Activated CD8-positive, alpha-beta T cell treated with anti-CD3 and anti-CD28 coated beads for 36 hours (primary cell): ENCODE measurements at places on chromosomes 2 and 18. TPM values are rescaled to one million over a fixed set of nuclear protein-coding genes. Genes with fewer than 3 reads are reported as not detected.
A peak's percentile ranks its signal among the peaks of the same experiment; 100 is the strongest.

- no peak for DNase-seq
- H3K27ac ChIP-seq: no peak overlapping the region
- H3K4me3 ChIP-seq: no peak overlapping the region
- no peaks in the 10 kb centered on the region for H3K36me3 ChIP-seq
- no peaks in the 10 kb centered on the region for H3K27me3 ChIP-seq
Measured at GRCh38 chr18:41320100-41320499, 634.9 kb upstream of the PIK3C3 start.

Gene MPP4
- total RNA-seq: not detected

DNA sequence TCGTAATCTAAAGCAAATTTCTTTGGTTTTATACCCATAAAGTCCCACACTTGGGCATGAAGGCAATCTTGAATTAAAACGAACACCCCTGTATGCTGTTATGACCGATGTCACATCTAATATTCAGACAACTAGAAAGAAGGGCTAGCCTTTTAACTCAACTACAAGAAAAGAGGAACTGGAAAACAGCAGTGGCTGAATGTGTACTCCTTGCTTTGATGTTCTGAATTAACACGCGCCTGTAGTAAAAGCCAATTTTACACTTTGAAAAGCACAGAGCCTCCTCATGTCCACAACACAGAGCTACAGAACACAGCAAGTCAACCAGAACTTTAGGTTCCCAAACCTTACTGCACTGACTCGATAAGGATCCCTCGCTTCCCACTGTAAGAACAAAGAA lies 147.6 kb downstream of the HDAC4 start:
- H3K4me3 ChIP-seq: peak overlapping the region; percentile 65
- peaks cover 68% of the 10 kb centered on the region for H3K4me1 ChIP-seq
- H3K27ac ChIP-seq: peak overlapping the region; percentile 6
- H3K36me3 ChIP-seq: peaks cover 5% of the 10 kb centered on the region

- H3K4me3 ChIP-seq: peak overlapping the region; percentile 96
- no peak for DNase-seq
- peaks cover 44% of the 10 kb centered on the region for H3K4me1 ChIP-seq
- peak overlapping the region; percentile 96 for H3K27ac ChIP-seq
- peaks cover 27% of the 10 kb centered on the region for H3K36me3 ChIP-seq
Measured at GRCh38 chr2:64141674-64142405, 2.4 kb downstream of the PELI1 start.

Gene EML6
- total RNA-seq: 1.2 TPM

- DNase-seq: no peak
- H3K4me3 ChIP-seq: no peak overlapping the region
- no peaks in the 10 kb centered on the region for H3K4me1 ChIP-seq
- H3K36me3 ChIP-seq: no peaks in the 10 kb centered on the region
- no peaks in the 10 kb centered on the region for H3K27me3 ChIP-seq
Measured at GRCh38 chr2:39593439-39594393, 72.0 kb upstream of the TMEM178A start.

Gene DUSP2
- total RNA-seq: 311 TPM

- H3K4me3 ChIP-seq: no peak overlapping the region
- no peaks in the 10 kb centered on the region for H3K4me1 ChIP-seq
- H3K27ac ChIP-seq: no peak overlapping the region
- no peaks in the 10 kb centered on the region for H3K27me3 ChIP-seq
- no peaks in the 10 kb centered on the region for H3K36me3 ChIP-seq
Measured at GRCh38 chr18:27313678-27314077, 128.6 kb upstream of the CHST9 start.

- H3K27me3 ChIP-seq: no peaks in the 10 kb centered on the region
- no peak overlapping the region for H3K27ac ChIP-seq
- H3K4me1 ChIP-seq: no peaks in the 10 kb centered on the region
Measured at GRCh38 chr2:24855022-24855622, 61.9 kb downstream of the CENPO start.

- peaks cover 89% of the 10 kb centered on the region for H3K36me3 ChIP-seq
- H3K27ac ChIP-seq: peak overlapping the region; percentile 65
- H3K27me3 ChIP-seq: no peaks in the 10 kb centered on the region
- peaks cover 58% of the 10 kb centered on the region for H3K4me1 ChIP-seq
Measured at GRCh38 chr2:190996338-190996946, 17.5 kb downstream of the STAT1 start.

- no peak overlapping the region for H3K4me3 ChIP-seq
- H3K36me3 ChIP-seq: peaks cover 8% of the 10 kb centered on the region
- no peak for DNase-seq
- H3K27me3 ChIP-seq: no peaks in the 10 kb centered on the region
Measured at GRCh38 chr18:23986600-23987359, 27.8 kb upstream of the TTC39C start.

Gene TMEM163
- total RNA-seq: not detected

- H3K4me3 ChIP-seq: no peak overlapping the region
- H3K27ac ChIP-seq: no peak overlapping the region
- no peak for DNase-seq
- H3K36me3 ChIP-seq: no peaks in the 10 kb centered on the region
- H3K4me1 ChIP-seq: no peaks in the 10 kb centered on the region
Measured at GRCh38 chr2:63698786-63699548, 110.2 kb downstream of the MDH1 start.

DNA sequence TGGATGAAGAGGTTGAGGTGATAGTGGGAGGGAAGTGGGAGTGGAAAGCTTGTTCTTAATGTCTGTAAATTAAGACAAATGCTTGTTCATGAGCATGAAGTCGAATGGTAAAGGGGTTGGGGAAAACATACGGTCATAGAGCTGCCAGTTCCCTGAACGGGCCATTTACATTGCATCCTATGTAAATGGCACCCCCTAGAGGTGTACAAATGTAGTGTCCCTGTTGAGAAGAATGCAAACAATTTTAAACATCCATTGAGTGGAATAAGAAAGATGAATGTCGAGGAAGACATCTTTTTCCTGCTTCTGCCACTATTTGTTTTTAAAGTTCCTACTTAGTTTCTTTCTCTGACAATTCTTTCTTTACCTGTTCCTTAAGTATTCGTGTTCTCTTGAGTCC lies 155.7 kb downstream of the RDH14 start:
- no peak overlapping the region for H3K4me3 ChIP-seq
- no peak for DNase-seq

- peaks cover 6% of the 10 kb centered on the region for H3K27me3 ChIP-seq
- H3K4me3 ChIP-seq: no peak overlapping the region
- H3K4me1 ChIP-seq: no peaks in the 10 kb centered on the region
- H3K36me3 ChIP-seq: no peaks in the 10 kb centered on the region
- no peak overlapping the region for H3K27ac ChIP-seq
Measured at GRCh38 chr2:235579128-235579527, 85.3 kb downstream of the AGAP1 start.

- no peak for DNase-seq
- no peaks in the 10 kb centered on the region for H3K36me3 ChIP-seq
- no peak overlapping the region for H3K4me3 ChIP-seq
- peaks cover 16% of the 10 kb centered on the region for H3K27me3 ChIP-seq
- no peak overlapping the region for H3K27ac ChIP-seq
- H3K4me1 ChIP-seq: peaks cover 4% of the 10 kb centered on the region
Measured at GRCh38 chr2:64354857-64355680, 98.9 kb upstream of the LGALSL start.

Gene FAM228A
- total RNA-seq: not detected

GRCh38 chr2:201358684-201359083 lies 1.5 kb upstream of the FLACC1 start:
- H3K36me3 ChIP-seq: peaks cover 16% of the 10 kb centered on the region
- no peaks in the 10 kb centered on the region for H3K27me3 ChIP-seq
- no peak overlapping the region for H3K4me3 ChIP-seq
- peaks cover 22% of the 10 kb centered on the region for H3K4me1 ChIP-seq
- peak; percentile 64 for DNase-seq

DNA sequence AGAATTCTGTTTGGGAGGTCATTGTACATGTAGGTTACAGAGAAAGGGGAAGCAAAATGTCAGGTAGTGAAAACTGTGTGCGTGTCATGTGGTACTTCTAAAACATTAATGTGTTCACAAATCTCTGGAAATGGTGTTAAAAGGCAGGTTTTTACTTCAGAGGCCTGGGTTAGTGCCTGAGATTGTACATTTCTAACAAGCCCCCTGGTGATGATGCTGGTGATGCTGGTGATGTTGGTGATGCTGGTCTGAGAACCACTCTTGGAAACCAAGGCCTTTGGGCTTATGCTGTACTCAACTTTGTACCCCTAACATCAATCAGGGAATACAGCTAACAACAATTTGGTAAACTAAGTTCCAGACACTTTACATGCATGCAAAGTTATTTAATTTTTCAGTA lies 187.1 kb downstream of the SCG2 start:
- H3K36me3 ChIP-seq: no peaks in the 10 kb centered on the region
- no peak overlapping the region for H3K27ac ChIP-seq
- H3K4me3 ChIP-seq: no peak overlapping the region
- H3K4me1 ChIP-seq: no peaks in the 10 kb centered on the region
- no peaks in the 10 kb centered on the region for H3K27me3 ChIP-seq

Gene TIA1
- 93.8 TPM for total RNA-seq
